Heart left ventricle (tissue), 16 donors: ENCODE measurements at places on chromosomes 6 and 20. TPM values are rescaled to one million over a fixed set of nuclear protein-coding genes. Genes with fewer than 3 reads are reported as not detected.
A peak's percentile ranks its signal among the peaks of the same experiment; 100 is the strongest.

DNA sequence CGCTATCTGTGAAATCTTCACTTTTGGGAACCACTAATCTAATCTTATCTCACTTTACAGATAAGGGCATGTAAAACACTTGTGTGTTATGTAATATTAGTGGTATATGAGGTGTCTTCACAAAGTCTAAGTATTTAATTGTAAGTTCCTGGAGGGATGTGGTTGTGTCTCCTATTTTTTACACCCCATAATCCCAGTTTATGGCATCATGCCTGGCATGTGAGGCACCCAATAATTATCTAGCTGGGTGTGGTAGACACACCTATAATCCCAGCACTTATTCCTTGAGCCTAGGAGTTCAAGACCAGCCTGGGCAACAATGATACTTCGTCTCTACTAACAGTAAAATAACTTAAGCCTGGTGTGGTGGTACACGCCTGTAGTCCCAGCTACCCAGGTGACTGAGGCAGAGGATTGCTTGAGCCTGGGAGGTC is 16.5 kb upstream of the TBCC start:
- H3K4me3 ChIP-seq: no peak overlapping the region
- DNase-seq: no peak
- peaks cover 26% of the 10 kb centered on the region for H3K36me3 ChIP-seq

DNA sequence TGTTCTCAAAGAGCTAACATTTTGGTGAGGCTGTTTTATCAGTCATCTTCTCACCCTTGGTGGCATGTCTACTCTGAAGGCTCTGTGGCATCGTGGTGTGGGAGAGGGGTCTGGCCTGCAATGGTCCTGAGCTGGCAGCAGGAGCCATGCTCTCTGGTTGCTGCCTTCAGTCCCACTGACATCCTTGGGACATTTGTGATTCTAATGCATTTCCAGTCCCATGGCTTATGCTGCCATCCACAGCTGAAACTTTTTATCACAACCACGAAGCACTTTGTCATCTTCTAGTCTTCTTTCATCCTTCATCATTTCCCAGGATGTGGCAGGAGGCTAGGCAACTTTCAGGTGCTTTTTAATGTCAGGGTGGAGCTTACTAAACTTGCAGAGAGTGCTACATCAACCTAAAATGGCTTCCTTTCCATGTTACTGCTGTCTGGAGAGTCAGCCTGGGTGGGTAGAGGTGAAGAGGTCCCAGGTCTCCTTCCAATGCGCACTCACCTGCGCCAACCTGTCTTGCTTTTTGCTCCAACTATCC is 77.1 kb downstream of the GPR63 start:
- H3K4me1 ChIP-seq: no peaks in the 10 kb centered on the region
- no peak for DNase-seq
- no peak overlapping the region for H3K4me3 ChIP-seq
- no peaks in the 10 kb centered on the region for H3K27me3 ChIP-seq

DNA sequence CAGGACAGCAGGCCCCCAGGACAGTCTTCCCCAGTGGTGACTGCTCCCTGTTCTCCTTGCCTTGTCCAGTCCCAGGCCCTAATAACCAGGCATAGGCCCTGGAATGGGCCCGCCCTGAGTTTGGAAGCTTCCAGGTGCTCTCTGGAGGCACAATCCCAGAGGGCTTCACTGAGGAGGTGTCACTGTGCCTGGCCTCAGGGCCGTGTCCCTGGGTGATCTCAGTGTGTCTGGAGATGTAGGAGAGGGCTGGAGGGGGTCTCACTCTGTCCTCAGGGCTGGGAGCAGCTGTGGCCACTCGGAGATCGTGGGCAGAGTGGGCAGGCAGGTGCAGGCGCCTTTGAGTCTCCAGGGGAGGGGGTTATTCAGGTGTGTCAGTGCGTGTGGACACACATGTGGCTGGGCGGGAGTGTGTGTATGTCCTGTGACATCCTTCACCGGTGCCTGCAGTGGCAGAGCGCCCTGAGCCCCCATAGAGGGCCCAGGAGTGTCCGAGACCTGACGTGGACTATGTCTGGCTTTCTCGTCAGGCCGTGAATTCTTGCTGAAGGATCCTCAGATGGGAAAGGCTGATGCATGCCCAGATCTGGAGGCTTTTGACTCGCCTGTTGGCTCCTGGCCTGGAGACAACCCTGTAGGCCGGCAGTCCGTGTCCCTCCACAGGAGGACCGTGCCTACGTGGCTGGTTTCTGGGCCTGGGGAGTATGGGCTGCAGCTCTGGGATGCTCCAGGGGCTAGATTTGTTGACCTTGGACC is 5.5 kb upstream of the NPBWR2 start:
- H3K4me3 ChIP-seq: no peak overlapping the region
- H3K36me3 ChIP-seq: no peaks in the 10 kb centered on the region
- peak; percentile 15 for DNase-seq
- H3K27ac ChIP-seq: no peak overlapping the region

GRCh38 chr6:14921170-14921569 is 324.7 kb upstream of the JARID2 start:
- peaks cover 18% of the 10 kb centered on the region for H3K4me1 ChIP-seq
- H3K27me3 ChIP-seq: no peaks in the 10 kb centered on the region
- no peaks in the 10 kb centered on the region for H3K36me3 ChIP-seq
- peak overlapping the region; percentile 43 for H3K27ac ChIP-seq

RAET1L gene
- not detected for total RNA-seq
